ENCODE measurements at places on chromosomes 4 and X.

DNA sequence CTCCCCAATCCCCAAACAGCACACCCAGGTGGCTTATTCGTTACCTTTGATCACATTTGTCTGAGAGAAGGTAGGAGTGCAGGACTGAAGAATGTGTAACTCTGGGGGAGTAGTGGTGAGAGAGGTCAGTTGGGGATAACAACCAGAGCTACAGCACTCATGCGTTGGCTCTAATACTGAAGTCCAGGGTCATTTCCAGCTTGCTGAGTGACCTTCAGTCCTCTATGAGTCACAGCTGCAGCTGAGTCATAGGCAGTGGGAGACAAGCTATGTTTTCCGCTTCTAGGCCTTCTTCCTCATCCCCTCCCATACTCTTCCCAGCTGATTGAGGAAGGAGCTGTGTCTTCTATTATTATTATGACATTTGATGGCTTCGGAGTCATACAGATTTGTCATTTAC lies 31.6 kb upstream of the CT47C1 start:
- ATAC-seq, result no peak

GRCh38 chr4:128295255-128295654 lies 7.6 kb upstream of the PGRMC2 start:
- ATAC-seq, result no peak

DNA sequence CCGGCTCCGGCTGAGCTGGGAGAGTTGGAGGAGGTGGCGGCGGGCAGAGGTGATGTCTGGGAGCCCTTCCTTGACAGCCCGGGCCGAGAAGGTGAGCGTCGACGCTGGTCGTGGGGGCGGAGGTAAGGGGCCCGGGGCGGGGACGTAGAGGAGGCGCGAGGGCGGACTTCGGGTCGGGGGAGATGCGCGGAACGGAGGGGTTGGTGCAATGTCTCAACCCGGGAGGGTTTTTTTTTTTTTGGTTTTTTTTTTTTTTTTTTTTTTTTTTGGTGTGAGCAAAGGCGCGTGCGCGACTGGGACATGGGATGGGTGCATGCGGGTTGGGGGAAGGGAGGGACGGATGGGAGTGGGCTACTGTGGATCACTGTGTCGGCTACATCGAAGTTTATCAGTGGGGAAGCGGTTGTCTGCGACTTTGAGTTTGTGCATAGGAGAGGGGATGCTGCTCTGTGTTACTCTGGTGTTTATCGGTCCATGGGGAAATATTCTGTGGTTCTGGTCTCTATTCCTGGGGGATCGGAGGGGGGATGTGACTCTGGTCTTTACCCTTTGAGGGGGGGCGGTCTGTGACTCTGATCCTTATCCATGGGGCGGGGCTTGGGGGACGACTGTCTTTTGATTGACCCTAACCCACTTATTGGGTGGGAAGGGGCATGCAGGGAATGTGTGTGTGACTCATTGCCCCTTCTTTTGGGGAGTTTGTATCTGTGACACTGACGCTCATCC lies 537 bp downstream of the RBM10 start:
- peak; percentile 44 for ATAC-seq

- peak; percentile 54 for ATAC-seq
These were observed at the start of gene PDLIM3 for GRCh38 chr4:185534866-185535611. Gene PDLIM3, minus strand, starts transcription at chr4:185535507. Its CDS starts 73 bp downstream, at chr4:185535434.

- ATAC-seq, result no peak
These were observed 366.3 kb downstream of the TLL1 start for GRCh38 chr4:166239354-166239753.

GRCh38 chr4:154471526-154472331 lies 19.9 kb downstream of the DCHS2 start:
- no peak for ATAC-seq

DNA sequence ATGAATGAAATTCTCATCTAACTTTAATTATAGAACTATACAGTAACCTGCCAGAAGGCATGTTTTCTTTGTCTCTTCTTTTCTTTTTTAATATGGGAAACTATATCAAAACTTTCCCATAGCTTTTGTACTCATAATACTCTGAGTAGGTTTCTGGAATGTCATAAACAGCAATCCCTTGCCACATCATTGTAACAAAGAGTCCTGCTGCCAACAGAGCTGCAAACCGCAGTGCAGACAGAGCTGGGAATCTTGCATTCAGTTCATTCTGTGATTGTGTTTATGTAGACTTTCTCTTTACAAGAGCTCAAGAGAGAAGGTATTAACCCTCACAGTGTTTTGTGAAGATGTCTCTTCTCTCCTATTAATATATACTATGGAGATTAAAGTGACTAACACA lies 304.4 kb upstream of the SLIT2 start:
- ATAC-seq, result no peak

DNA sequence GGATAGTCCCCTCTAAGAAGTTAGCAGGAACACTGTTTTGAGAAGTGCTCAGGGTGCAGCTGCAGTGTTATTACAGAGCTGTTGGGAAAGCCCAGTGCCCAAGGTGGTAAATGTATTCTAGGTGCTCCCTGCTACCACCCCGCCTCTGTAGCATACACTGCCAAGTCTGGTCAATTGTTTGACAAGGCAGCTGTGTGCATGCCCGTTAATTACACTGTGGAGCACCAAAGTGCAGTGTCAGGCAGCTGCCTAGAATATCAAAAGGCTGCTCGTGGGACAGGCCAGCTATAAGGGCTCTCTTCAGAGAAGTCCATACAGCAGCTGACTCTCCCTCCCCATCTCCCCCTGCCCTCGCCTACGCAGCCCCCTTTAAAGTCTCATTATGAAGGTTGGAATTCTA lies 99.9 kb upstream of the KLHL13 start:
- no peak for ATAC-seq

DNA sequence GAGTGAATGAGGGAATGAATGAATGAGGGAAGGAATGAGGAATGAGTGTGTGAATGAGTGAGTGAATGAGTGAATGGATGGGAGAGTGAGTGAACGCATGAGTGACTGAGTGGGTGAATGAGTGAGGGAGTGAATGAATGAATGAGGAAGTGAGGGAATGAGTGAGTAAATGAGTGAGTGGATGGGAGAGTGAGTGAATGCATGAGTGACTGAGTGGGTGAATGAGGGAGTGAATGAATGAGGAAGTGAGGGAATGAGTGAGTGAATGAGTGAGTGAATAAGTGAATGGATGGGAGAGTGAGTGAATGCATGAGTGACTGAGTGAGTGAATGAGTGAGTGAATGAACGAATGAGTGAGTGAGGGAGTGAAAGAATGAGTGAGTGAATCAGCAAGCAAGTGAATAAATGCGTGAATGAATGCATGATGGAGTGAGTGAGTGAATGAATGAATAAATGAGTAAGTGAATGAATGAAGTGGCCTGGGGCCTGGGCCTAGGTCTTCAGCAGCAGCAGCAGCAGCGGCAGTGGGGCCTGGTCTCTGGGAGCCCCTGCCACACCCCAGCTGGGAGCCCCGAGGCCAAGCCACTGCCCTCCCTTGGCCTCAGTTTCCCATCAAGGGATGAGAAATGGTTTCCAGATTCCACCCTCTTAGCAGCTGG lies 16.2 kb upstream of the PSAPL1 start:
- ATAC-seq, result no peak

- no peak for ATAC-seq
These were observed 8.3 kb upstream of the NAP1L5 start for GRCh38 chr4:88705805-88706492.

DNA sequence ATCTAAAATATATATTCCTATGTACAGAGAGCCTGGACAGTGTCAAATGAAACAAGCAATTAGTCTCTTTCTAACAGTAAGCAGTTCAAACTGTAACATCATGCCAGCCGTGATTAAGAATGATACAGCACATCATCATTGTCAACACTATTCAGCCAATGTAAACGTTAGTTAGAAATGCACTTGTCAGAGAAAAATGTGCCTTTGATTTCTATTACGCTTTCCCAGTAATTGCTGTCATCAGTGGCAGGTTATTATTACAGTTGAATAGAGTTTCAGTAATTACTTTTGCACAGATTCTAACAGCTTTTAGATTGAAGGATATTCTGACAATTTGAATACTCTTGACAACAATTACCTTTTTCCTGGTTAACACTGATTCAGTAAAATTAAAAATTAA lies 1007.1 kb downstream of the SH3BGRL start:
- ATAC-seq, result no peak

GRCh38 chr4:88187766-88188165 lies 29.3 kb upstream of the ABCG2 start:
- ATAC-seq, result no peak

Data from stimulated activated memory B cell treated with anti-CD40 and anti-IgM and Interleukin-4, amounts not matched to agents 10 μg/mL and 1 μg/mL and 100 μg/mL, for 72 hours (primary cell).